ENCODE measurements at places on chromosomes 11 and 22.

- no peak for ATAC-seq
Observed at GRCh38 chr11:108319541-108320145, 96.8 kb downstream of the ATM start.

- no peak for ATAC-seq
Observed at GRCh38 chr11:119978696-119979095, 159.2 kb downstream of the TRIM29 start.

GRCh38 chr11:1237128-1237580 lies 14.3 kb downstream of the MUC5B start:
- no peak for ATAC-seq

GRCh38 chr11:18775492-18776292 lies 15.9 kb downstream of the PTPN5 start:
- ATAC-seq, result peak; percentile 65

GRCh38 chr11:2446590-2447252 lies 1.9 kb downstream of the KCNQ1 start:
- ATAC-seq, result no peak

- no peak for ATAC-seq
Observed at GRCh38 chr22:17910561-17911311, 113.6 kb downstream of the MICAL3 start.

GRCh38 chr22:48889209-48889830 lies 938.4 kb downstream of the BRD1 start:
- ATAC-seq, result no peak

DNA sequence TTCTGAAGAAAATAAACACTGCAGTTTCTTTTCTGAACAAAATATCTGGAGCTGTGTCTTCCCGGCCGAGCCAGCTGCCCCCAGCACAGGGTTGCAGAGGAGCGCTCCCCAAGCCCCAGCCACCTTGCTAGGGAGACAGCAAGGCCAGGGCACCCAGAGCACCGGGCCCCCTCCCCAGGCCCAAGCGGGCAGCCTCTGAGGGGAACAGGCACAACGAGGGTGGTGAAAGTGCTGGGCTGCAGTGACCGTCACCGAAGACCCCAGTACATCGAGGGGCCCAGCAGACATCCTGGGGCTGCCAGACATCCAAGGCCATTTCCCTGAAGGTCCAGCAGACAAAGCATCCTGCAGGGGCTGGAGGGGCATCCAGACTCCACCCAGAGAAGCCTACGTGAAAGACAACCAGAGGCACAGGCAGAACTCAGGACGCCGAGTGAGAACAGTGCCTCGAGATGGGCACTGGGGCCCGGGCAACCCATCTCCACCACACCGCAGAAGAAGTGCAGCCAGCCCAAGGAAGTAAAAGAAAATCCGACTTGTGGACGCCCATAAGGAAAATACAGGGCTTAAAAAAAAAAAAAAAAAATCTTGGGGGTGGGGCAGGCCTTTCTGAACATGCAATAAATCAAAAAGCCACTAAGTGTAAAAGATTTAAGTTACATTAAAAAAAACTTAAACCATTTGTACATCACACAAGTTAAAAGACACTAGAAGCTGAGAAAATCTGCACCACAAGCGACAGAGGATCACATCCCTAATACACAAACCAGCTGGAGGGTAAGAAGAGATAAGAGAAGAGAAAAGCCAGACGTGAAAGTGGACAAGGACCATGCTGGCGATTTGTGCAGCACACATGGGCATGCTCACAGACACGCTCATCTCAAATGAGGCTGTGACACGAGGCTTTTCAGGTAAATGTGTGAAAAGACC lies 36.0 kb upstream of the COMT start:
- ATAC-seq, result no peak

- no peak for ATAC-seq
Observed at GRCh38 chr11:77658213-77659013, 20.8 kb upstream of the CLNS1A start.

DNA sequence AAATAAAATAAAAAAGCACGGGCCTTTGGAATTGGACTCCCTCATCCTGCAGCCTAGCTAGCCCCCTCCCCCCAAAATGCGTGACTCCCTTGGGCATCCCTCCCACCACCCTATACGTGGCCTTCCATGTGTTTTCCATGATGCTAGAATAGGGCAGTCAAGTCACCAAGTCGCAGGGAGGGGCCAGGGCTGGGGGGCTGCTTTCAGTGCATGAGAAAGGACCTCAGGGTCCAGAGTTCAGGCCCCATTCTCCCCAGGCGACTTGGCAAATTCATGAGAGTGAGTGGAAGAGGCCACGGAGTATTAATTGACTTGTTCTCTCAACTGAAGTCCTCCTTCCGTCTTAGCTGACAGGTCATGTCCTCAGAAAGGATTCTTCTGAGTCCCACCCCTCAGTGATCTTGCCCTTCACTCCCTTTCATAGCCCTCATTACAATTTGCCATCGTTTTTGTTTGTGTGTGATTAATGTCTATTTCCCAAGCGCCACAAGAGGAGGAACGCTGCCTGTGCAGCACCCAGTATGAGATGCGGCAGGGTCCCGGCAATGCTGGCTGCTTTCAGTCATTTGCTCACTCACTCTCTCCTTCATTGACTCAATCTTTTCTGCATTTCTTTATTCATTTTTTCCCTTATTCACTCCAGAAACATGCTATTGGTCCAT lies 17.4 kb downstream of the LRRC32 start:
- ATAC-seq, result no peak

- ATAC-seq, result no peak
Observed at GRCh38 chr22:25777870-25778269, 35.9 kb downstream of the MYO18B start.

DNA sequence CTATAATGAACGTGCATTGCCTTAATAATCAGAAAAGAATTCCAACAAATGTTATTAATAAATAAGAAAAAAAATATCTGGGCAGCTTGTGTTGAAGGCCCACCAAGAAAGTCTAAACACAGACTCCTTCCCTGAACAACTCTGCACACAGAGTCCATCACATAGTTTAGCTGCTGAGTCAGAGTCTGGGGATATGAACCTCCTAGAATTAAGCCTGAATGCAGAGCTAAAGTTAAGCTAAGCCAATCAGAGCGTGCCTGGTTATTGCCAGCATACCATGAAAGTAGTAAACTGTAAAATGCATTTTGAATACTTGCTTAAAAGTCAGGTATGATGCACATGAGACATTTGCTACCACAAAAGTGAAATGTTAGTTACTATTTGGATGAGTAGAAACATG lies 25.6 kb upstream of the TENM4 start:
- no peak for ATAC-seq

- no peak for ATAC-seq
Observed at GRCh38 chr22:28329186-28330073, 350.2 kb downstream of the TTC28 start.

DNA sequence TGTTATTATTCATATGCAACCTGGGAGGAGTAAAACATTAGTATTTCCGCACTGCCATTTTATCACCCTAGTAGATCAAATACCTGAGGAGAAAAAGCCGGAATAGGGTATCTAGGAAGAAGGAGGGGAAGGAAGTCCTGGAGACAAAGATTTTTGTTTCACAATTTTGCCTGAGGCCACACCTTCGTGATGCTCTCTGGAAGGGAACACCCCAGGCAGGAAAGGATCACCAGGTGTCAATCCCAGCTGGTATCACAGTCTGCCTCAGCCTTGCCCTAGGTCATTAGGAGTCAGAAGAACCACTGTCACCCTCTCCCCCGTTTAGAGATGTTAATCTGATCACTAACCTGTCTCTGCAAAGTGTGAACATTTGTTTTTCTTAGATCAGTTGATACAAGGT lies 35.4 kb upstream of the IGSF9B start:
- no peak for ATAC-seq

DNA sequence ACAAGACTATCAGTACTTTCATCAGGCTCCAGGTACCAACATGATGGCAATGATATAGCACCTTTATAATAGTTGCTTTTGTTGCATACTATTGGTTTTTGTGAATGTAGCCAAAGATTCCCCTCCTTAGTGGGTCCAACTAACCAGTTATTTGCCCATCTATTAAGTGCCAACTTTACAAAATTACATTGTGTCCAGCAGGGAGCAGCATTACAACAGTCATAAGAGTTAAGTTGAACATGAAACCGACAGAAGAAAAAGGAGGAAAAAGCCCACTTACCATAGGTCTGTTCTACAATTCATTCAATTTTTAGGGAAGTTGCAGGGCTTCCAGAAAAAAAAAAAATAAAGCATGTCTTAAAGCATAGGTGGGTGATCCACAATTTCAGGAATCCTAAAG lies 21.6 kb downstream of the IMMP1L start:
- ATAC-seq, result no peak

DNA sequence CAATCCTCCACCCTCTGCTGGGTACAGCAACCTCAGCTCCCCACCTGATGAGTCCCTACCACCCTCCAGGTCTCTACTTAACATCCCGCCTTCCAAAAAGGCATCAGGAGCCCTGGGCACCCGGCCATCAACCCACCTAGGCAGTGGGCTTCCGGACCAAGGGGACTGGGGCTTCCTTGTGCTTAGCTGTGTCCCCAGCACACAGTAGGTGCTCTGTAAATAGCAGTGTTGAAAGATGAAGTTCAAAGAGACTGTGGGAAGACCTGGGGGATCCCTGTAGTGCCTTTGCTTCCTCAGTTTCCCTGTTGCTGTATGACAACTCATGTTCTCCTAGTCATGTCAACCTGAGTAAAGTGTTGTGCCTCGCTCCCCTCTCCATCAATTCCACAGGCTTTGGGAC lies 21.0 kb downstream of the VWCE start:
- ATAC-seq, result no peak

DNA sequence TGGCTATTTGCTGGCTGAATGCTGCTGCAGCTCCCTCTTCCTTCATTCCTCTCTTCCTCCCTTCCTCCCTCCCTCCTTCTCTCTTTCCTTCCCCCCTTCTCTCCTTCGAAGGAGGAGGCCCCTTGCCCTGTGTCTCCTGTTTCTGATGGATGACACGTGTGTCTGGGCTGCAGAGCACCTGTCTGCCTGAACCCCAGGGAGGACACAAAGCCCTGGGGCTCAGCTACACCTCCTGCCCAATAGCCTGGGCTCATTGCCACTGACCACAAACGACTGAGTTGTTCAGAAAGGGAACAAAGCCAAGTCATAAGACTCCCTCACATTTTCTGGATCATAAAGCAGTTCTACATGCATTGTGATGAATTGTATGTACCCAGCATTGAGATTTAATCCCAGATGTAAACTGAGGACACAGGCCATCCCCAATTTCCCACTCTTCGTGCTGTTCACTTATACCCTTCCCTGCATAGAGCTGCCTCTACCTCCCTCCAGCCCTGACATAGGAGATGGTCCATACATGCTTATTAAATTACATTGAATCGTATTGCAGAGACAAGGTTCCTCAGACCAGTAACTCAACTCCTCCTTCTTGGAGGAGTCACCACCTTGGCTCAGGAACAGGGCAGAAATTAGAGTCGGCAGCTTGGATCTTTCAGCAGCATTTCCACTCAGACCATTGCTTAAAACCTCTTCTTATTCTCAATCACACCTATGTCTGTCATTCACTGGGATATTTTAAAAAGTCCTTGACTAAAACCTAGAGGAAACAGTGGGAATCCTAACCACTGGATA lies 1.2 kb downstream of the CSRP3 start:
- ATAC-seq, result no peak

GRCh38 chr11:130003717-130004001 lies 1.0 kb upstream of the PRDM10 start:
- no peak for ATAC-seq

DNA sequence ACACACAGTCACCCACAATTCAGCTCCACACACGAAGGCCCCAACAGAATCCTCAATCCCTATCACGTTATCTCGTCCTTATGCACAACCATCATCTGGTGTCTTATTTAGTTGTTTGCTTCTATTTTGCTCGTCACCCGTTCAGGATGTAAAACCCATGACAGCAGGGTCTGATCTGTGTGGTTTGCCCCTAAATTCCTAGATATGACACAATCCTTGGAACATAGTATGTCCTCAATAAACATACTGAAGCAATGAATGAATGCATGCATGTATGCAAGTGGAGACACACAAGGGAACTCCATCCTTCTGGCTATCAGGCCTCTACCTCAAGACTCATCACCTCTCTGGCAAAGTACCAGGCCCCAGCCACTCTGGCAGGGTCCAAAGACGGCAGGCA lies 20.2 kb downstream of the STARD10 start:
- ATAC-seq, result no peak

- ATAC-seq, result no peak
Observed at GRCh38 chr11:134025082-134025429, 43.8 kb upstream of the JAM3 start.

DNA sequence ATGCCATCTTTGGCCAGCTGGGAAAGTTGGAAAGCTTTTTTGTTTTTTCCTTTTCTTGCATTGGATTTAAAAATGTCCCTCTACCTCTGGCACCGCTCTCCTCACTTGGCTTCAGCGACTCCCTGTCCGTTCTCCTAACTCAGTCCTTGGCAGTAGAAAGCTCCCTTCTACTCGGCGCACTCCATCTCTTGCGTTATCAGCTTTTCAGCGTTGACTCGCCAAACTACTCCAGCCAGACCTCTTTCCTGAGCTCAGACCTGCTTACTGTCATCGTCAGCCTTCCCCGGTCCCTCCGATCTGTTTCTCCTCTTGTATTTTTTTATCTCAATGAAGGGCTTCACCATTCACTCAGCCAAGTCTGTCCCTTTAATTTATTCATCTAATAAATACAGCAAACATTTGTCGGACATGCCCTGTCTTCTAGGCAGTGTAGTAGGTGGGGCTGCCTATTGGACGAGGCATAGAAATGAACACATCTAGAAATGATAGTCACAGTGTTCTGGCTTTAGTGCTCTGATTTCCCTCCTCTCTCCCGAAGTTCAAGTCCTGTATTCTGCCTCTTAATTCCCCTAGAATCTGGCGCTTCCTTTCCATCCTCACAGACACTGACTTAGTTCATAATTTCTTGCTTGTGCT lies 839 bp downstream of the CEP164 start:
- ATAC-seq, result peak; percentile 16

- ATAC-seq, result no peak
Observed at GRCh38 chr11:124875401-124875800, 10.2 kb downstream of the ROBO3 start.

GRCh38 chr11:2673250-2673610 lies 26.6 kb downstream of the KCNQ1OT1 start:
- no peak for ATAC-seq

- no peak for ATAC-seq
Observed at GRCh38 chr11:1303126-1303821, 6.2 kb downstream of the TOLLIP start.

DNA sequence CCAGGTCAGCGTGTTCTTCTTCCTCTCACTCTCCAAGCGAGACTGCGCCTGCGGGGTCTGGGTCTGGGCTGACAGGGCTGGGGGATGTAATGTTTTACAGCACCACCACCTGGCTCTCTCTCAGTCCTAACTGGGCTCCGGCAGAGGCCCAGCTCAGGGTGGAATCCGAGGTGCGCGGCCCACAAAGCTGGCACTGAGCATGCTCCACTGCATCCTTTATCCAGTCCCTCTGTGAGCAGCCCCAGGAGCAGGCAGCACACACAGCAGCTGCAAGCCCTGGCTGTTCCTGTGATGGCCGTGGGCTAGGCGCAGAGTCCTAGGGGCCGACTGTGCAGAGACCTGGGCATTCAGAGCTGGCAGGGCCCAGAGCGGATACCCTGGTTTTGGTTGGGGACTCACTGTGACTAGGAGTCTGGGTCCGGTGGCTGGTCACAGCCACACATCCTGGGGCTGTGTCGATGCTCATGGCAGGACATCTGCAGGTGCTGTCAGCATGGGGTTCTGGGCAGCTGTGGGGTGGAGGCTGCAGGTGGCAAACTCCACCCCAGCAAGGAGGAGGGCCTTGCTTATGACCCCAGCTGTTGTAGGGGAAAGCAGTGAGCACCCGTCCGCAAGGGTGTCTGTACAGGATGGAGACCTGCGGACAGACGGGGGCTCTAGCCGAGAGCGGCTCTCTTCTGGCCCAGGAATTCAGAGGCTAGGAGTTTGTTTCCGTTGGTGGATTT lies 4.0 kb downstream of the LRRC75B start:
- no peak for ATAC-seq

GRCh38 chr22:42651134-42651533 lies 1.9 kb upstream of the CYB5R3 start:
- ATAC-seq, result no peak
